T-helper 1 cell (primary cell): ENCODE measurements at places on chromosomes 13 and 19.

DNA sequence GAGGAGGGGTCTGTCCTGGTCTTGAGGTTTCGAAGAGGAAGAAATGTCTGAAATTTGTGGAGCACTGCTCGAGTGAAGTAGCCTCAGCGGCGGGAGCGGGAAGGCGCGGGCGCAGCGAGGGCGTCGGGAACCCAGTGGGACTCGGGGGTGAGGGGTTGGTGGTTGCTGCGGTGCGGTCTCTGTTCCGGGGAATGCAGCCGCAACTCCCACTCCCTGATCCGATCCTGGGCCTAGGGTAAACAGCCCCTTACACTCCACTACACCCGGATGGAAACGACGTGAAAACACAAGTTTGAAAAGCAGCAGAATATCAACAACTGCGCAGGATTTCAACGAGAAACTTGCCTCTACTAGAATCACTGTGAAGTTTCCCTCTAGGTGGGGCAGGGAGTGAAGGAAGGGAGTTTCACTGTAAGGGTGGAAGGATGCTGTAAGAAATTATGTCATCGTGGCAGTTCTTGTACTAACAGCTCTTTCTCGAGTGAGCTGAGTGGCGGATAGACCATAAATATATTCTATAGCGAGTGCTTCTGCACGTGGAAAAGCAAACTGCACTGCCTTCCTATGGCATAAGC lies 2.0 kb upstream of the KLF12 start:
- peak; percentile 25 for DNase-seq

GRCh38 chr19:46298479-46299003 lies 1.7 kb downstream of the HIF3A start:
- DNase-seq, result no peak

DNA sequence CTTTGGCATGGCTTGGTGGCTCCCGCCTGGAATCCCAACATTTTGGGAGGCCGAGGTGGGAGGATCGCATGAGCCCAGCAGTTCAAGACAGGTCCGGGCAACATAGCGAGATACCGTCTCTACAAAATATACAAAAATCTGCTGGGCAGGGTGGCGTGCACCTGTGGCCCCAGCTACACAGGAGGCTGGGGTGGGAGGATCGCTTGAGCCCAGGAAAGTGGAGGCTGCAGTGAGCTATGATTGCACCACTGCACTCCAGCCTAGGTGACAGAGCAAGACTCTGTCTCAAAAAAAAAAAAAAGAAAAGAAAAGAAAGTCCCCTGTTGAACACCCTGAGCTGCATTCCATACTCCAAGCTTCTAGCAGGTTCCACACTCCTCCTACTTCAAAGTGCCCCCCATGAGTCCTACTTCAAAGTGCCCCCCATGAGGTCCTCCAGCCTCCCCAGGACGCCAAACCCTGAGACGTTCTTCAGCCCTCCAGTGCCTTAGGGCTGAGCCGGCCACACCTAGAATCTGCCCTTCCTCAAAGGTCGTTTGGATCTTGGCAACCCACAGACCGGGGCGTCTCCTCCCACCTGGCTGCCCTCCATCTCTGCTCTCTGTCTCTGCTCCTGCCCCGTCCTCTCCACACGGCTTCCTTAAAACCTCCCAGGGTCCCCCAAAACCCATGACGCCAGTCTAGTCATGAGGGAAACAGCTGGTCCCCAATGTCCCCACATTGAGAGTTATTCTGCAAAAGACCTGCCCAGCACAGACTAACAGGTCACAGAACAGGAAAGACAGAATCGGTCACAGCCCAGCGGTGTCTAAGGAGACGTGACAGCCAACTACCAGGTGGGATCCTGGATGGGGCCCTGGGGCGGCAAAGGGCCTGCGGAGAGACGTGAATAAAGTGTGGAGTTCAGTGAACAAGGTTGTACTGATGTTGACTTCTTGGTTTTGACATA lies 4.8 kb downstream of the TJP3 start:
- no peak for DNase-seq

- no peak for DNase-seq
Observed at GRCh38 chr19:18284712-18285360, 3.4 kb upstream of the JUND start.

DNA sequence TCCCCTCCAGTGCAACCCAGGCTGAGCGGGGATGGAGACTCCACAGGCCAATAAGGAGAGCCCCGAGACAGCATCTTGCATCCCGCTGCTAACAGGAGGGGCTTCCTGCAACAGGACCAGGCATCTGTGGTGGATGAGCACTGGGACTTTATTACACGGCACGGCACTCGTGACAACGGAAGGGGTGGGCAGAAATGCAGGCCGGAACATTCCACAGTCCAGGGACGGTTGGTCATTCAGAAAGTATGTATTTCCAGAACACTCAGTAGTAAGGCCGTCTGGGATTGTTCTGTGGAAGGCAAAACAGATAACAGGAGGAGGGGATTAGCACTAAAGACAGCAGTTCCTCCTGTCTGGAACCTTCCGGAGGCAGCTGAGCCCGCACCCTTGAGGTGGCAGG lies 3.3 kb upstream of the TM6SF2 start:
- DNase-seq, result no peak

DNA sequence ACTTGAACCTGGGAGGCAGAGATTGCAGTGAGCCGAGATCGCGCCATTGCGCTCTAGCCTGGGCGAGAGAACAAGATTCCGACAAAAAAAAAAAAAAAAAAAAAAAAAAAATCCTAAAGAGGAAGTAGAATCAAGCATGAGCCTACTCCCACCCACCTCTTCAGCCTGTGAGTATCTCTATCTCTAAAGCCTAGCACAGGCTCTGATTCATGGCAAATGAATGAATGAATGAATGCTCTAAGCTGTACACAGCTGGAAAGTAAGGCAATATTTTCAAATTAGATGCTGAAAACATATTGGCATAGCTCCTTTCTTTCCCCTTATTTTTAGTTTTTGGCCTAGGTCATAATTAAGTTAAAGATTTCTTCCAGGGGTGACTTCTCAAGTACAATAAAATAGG lies 35.7 kb upstream of the FAM216B start:
- DNase-seq, result no peak

- DNase-seq, result no peak
Observed at GRCh38 chr13:30818323-30818960, 83.1 kb downstream of the ALOX5AP start.

DNA sequence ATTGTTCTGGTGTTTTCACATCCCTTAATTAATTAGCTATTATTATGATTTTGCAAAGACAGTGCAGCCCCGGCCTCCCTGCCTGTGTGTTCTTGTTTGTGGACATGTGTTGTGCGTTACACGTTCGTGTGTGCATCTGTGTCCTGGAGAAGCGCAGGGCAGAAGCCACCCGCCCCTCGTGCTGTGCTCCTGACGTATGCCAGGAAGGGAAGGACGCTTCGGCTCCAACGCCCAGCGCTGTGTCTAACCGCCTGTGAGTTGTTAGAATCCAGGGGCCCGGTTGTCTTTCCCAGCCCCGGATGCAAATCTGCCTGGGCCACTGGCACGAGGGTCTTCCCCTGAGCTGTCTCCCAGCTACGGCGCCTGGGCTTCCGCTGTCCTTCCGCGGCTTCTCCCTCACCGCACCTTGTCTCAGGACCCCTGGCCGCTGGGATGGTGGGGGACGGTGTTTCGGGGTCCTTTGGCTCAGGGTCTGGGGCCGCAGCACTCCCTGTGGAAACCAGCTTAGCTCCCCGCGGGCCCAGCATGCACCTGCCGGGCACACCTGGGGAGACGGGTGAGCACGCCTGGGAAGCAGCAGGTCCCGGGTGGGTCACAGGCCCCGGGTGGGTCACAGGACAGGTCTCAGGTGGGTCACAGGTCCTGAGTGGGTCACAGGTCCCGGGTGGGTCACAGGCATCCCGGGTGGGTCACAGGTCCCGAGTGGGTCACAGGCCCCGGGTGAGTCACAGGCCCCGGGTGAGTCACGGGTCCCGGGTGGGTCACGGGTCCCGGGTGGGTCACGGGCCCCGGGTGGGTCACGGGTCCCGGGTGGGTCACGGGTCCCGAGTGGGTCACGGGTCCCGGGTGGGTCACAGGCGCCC lies 51.5 kb downstream of the GAS6 start:
- no peak for DNase-seq

GRCh38 chr19:41362143-41362847 lies 1.7 kb downstream of the B9D2 start:
- DNase-seq, result no peak

DNA sequence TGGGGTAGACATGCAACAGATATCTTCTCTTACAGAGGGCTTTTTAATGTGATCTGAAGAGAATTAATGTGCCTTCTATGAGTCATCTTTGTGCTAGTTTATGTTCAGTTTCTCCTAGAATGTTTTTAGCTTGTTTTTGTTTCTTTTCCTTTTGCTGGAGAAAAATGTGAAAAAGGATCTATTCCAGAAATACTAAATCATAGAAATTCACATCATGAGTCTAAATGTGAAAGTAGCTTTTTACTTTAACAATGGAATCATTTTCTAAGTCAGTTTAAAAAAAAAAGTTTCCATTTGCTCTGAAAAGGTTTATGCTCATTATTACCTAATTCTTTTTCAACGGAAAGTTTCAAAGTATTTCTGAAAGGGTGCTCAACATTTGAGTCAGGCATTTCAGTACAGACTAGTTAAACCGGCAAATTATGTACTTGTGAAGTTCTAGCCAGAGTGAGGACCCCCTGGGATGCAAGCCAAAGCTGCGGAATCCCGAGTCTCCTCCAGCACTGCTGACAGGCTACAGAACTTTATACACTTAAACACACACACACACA lies 72.9 kb downstream of the SPATA13 start:
- no peak for DNase-seq

DNA sequence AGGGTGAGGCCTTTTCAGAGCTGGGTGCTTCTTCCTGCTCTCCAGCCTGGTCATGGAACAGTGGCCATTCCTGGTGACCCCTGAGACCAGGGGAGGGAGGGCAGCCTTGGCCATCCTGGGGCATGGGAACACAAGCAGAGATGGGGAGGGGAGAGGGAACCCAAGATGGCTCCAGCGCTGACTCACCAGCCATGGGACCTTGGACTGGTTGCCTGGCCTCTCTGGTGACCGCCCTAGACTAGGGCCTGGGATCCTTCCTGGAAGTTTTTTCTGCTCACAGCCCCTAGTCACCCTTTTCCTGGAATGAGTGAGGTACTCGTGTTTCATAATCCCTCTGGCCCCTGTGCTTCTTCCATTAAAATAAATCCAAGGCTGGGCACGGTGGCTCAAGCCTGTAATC lies 3.3 kb upstream of the OPA3 start:
- no peak for DNase-seq

GRCh38 chr19:21483589-21484170 lies 21.7 kb upstream of the ZNF429 start:
- DNase-seq, result peak; percentile 40

- DNase-seq, result no peak
Observed at GRCh38 chr13:107339209-107339608, 771.3 kb upstream of the ARGLU1 start.

DNA sequence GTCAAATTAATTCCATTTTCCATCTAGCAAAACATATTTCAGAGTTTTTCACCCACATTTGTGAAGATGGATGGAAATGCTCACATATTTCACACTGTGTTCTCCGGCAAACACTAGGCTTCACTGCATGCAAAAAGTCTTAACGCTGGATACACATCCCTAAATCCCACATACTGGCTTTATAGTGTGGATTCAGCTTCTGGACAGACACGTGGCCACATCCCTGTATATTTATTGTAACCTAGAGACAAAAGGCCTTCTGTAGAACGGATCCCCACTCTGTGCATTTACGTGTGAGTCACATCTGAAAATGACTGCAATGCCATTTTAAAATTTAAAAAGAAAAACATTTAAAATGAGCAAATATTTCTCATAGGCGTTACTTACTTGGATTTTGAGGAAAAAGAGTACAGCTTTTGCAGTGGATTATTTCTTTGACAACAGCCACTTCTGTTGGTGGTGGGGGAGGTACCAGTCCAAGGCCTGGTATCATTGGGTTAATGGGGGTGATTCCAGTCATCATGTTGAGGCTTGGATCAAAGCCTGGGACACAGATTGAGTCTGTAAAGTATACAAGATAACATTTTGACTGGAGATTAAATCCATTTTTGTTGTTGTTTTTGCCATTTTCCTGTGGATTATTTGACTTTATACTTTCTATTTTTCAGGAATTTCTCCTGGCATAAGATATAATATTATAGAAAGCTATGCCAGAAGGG lies 337.7 kb downstream of the DNAJC15 start:
- no peak for DNase-seq

DNA sequence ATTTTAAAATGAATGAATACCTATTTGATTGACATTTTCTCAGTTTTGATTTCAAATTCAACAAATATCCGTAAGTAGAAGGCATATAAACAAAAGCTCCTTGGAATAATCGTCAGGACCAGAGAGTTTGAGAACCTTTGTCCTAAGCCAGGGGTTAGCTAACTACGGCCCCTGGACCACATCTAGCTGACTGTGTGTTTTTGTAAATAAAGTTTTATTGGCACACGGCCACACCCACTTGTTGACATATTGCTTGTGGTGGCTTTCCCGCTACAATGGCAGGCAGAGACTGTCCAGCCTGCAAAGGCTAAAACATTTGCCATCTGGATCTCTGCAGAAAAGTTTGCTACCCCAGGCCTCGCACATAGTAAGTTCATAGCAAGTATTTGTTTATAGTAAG lies 83.4 kb downstream of the GNG7 start:
- DNase-seq, result no peak

- no peak for DNase-seq
Observed at GRCh38 chr19:35696835-35697234, 7.5 kb upstream of the ZBTB32 start.

DNA sequence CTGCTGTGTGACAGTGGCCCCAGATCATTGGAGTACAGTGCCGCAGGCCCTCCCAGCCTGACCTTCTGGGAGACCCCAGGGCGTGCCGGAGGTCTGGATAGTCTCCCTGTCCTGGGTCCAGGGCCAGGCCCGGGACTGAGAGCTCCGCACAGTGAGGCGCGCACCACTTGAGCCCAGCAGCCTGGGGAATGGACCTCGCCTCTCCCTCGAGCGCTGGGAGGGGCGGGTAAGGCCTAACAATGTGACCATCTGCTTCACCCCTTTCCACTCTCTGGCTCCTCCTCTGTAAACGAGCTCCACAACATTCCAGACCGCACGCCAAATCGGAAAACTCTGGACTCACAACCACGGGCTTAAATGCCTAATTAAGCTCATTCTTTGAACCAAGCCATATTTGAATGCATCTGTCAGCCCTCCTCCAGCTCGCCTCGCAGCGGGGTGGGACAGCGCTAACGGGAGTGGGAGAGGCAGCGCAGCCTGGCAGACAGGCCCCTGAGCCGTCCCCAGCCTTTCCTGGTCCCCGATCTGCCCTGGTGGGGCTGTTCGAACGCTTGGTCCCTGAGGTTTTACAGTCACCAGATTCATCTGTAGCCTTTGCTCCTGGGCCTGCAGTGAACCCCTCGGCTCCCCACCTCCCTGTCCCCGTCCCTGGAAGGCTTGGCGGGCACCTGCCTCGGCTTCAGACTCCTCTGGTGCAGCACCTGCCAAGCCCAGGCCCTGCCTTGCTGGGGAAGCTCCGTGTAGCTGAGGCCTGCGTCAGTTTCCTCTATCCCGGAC lies 120.7 kb upstream of the VSTM2B start:
- no peak for DNase-seq

DNA sequence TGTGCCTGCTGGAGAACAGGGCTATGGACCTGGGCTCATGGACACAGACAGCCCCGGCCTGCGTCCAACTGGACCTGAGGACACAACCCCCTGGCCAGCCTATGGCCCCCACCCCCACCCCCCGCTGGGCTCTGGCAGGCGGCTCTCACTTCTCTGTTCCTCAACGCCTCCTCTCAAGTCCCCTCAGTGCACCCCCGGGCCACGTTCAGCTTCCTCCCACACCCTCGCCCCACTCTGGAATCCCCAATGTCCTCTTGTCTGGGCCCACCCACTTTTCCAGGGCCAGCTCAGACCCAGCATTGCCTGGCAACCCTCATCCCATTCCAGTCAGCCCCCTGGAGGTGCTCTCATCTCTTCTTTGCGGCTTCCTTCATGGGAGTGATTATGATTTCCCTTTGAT lies 130.2 kb upstream of the SPACA7 start:
- no peak for DNase-seq

GRCh38 chr13:87302931-87303330 lies 368.2 kb upstream of the SLITRK5 start:
- DNase-seq, result no peak
